Upper lobe of left lung (tissue), 6 donors: ENCODE measurements at places on chromosomes 11 and 22. TPM values are rescaled to one million over a fixed set of nuclear protein-coding genes. Genes with fewer than 3 reads are reported as not detected.

NAV2 gene
- 40.5 TPM for total RNA-seq

CWF19L2 gene
- 14.0 TPM for total RNA-seq

GRK3 gene
- 17.8 TPM for total RNA-seq

DNA sequence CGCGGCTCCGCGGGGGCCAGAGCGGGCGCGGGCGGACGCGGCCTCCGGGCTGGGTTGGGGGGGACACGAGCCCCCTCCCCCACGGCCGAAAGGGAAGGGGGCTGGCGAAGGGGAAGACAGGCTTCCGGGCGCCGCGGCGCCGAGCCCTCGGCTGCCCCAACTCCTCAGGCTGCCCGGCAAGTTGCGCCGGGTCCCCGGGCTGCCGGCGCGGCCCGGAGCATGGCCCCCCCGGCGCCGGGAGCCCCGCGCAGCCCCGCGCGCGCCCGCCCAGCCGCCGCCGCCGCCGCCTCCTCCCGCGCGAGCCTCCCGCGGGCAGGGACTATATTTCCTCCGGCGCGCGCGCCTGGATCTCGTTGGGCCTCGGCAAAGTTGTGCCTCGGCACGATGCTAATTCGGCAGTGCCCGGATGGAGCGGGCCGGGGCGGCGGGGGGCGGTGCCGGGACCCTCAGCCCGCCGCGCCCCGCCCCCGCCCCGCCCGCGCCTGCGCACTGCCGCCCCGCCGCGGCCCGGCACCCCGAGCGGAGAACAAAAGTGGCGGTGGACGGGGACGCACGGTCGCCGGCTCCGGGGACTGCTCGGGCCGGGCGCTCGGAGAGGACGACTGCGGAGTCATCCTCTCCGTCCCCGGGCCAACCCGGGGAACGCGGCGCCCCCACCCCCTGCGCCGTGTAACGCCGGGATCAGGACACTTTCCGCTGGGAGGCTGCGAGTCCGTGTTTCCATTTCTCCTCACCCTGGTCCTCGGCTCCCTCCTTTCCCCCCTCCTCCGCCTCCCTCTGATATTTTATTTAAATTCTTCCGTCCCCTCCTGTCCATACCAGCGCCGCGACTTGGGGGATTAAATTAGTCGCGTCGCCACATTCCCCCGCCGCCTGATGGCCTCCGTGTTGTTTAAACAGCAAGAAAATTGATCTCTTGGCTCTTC lies at the start of gene PHF21B:
Gene PHF21B, minus strand, starts transcription at position 400 of the 926 bp plus-strand sequence. CDS start 456 bp downstream, outside the sequence.
- peak; percentile 86 for DNase-seq

GRCh38 chr11:940496-941135 lies 14.9 kb downstream of the AP2A2 start:
- DNase-seq, result no peak

- no peak for DNase-seq
Observed at GRCh38 chr11:125401235-125401634, 94.8 kb downstream of the FEZ1 start.

- DNase-seq, result no peak
Observed at GRCh38 chr11:12152321-12152720, 41.9 kb downstream of the MICAL2 start.

DNA sequence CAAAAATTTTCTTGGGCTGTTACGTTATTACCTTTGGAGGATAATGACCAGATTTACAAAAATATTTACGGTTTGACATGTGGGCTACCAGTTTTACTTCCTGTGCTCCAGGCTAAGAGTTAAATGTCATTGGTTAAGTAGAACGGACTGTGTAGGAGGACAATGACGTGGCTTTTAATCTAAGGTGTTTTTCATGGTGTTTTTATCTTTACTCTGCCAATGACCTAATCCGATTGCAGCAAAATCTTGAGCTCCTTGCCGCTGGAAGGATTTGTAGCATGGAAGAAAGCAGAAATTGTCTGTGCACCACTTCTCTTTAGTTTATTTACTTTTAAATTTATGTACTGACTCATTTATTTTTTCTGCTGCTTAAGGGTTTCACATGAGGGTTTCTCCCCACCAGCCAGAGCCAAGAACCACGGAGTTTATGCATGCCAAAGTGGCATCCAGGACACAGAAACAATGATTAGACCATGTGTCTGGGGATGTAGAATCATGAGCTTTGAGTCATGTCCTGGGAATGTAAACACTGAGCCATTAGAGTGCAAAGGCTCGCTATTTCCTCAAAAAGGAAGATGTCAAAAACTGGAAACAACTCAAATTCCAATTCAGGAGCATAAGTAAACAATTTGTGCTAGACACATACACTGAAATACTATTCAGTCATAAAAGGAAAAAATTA lies 1.9 kb upstream of the CARD16 start:
- no peak for DNase-seq

GRCh38 chr11:120635136-120635810 lies 123.7 kb downstream of the GRIK4 start:
- DNase-seq, result no peak

DNA sequence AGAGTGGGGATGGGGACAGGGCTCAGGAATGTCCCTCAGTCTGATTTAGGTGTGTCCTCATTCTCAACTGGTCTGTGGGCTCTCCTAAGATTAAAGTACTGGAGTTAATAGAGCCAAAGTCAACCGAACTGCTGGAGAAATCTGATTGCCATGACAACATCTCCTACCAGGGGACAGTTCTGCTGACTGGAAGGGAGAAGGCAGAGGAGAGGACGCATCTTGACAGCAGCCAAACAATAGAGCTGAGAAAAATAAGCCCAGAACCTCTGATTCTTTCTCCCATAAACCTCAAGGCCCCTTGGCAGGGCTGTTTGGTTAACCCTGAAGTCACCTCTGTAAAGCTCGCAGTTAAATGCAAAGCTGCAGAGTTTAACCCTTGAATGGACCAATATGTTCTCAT lies 2.8 kb downstream of the KCTD14 start:
- no peak for DNase-seq

DNA sequence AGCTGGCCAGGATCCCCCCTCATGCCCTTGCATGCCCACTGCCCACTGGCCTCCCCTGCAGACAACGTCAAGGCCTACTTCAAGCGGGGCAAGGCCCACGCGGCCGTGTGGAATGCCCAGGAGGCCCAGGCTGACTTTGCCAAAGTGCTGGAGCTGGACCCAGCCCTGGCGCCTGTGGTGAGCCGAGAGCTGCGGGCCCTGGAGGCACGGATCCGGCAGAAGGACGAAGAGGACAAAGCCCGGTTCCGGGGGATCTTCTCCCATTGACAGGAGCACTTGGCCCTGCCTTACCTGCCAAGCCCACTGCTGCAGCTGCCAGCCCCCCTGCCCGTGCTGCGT lies 7.9 kb downstream of the AIP start:
- no peak for DNase-seq

DNA sequence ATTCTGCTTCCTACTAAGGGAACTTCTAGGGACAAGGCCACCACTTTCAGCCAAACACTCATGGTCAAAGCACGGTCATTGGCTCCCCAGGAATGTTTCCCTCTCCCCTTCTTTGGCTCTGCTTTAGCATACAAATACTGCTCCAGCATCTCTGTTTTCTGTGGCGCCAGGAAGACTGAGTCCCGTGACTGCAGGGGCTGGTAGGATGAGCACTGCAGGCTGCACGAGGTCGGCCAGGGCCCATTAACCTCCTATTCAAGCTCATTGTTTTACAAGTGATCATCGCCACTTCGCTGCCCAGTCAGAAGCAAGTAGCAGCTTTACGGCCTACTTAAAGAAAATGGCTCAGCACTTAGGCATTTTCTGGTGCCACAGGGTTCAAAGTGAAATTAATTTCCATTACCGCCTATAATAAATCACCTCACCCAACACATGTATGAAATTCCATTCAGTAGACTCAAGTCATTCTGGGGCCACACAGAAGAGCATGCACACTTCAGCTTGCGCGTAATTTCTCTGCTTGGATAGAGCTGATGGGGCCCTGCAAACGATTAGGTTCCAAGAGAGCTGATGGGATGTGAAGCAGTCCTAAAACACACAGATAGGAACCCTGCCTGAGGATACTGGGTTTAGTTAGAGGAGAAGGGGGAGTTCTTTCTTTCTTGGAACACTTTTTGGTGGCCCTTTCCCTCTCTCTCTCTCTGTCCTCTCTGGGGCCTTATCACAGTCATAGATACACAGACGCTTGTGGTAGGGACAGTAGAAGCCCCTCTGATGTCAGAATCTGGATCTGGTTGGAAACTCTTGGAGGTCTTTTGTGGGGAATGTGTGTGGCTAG lies 173.7 kb downstream of the KIF18A start:
- DNase-seq, result peak; percentile 6

DNA sequence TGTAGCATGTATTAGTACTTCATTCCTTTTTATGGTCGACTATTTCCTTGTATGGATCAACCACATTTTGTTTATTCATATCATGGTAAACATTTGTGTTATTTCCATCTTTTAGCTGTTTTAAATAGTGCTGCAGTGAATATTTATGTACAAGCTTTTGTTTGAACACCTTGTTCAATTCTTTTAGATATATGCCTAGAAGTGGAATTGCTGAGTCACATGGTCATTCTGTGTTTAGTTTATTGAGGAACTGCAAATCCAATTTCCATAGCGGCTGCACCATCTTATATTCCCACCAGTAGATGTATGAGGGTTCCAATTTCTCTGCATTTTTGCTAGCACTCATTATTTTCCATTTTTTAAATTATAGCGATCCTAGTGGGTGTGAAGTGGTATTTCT lies 61.5 kb upstream of the GRK2 start:
- no peak for DNase-seq

- no peak for DNase-seq
Observed at GRCh38 chr22:19634226-19634975, 79.9 kb upstream of the SEPTIN5 start.

GRCh38 chr11:18368221-18368620 lies 26.1 kb upstream of the LDHA start:
- no peak for DNase-seq

GRCh38 chr11:67680696-67681470 lies 6.5 kb upstream of the ALDH3B2 start:
- DNase-seq, result no peak

GRCh38 chr11:45321669-45322068 lies 35.5 kb upstream of the SYT13 start:
- DNase-seq, result no peak

GRCh38 chr11:126832387-126832786 lies 168.2 kb downstream of the KIRREL3 start:
- DNase-seq, result no peak
